CD4-positive, alpha-beta memory T cell (primary cell): ENCODE measurements at places on chromosomes 7 and 10. TPM values are rescaled to one million over a fixed set of nuclear protein-coding genes. Genes with fewer than 3 reads are reported as not detected.

GRCh38 chr10:58513188-58514110 lies 777 bp downstream of the BICC1 start:
- DNase-seq, result no peak

DNA sequence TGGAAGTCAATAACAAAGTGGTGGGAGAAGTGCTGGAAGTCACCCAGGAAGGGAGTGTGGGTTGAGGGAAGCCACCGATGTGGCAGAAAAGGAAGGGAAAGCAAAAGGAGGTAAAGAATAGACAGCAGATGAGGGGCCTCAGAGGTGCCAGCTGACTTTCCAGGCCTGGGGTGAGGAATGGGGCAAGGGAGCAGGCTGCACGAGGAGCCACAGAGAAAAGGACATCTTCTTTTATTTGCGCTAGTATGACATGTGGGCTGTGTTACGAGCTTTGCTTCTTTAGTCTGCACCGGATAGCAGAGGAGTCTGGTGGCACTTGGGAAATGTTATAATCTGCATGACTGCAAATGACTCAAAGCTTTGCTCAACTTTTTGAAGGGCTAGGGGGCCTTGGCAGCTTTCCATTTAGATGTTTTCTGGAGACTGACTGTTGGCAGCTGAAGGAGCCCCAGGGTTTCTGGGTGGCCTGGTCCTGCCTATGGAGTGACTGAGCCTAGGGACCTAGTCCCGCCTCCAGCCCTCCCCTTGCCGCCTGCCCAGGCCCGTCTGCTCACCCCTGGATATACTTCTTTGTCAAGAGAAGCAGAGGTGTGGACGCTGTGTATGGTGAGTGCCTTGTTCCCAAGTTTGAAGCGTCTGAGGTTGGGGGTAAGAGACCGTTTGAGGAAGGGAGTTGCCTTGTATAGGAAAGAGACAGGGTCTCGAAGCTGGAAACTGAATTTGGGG lies 5.1 kb downstream of the PRXL2A start:
- no peak for DNase-seq

GRCh38 chr7:50696810-50697582 lies 85.7 kb downstream of the GRB10 start:
- DNase-seq, result peak; percentile 19

DNA sequence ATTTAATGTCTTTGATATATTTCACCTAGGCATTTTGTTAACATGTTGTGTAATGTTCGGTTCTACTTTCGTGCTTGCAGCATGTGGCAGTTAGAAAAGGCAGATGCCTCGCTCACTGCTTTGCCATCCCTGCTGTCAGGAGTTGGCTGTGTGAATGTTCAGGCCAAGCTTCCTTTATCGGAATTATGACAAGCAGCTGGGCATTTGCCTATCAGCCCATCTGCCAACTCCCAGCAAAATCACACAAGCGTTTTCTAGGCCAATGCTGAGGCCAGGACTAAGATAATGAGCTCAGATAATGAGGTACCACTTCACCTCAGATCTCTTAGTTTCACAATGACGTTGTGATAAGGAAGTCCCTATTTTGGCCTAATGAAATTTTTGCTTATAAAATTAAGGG lies 212.7 kb upstream of the FAM3C start:
- DNase-seq, result no peak

- no peak for DNase-seq
Observed at GRCh38 chr7:102089175-102090098, 197.2 kb upstream of the SH2B2 start.

DNA sequence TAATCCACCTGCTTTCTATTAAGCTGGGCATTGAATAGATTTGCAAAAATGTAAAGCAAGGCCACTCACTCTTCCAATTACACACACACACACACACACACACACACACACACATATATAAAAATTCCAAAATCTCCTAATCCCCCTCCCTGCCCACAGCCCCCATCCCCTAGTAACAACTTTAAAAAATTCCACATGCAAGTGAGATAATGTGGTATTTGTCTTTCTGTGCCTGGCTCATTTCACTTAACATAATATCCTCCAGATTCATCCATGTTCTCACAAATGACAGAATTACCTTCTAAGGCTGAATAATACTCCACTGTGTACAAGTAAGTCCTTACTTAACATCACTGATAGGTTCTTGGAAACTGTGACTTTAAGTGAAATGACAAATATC lies 24.2 kb downstream of the SH2D4B start:
- DNase-seq, result no peak

- DNase-seq, result no peak
Observed at GRCh38 chr10:99742254-99742653, 10.2 kb downstream of the CUTC start.

DNA sequence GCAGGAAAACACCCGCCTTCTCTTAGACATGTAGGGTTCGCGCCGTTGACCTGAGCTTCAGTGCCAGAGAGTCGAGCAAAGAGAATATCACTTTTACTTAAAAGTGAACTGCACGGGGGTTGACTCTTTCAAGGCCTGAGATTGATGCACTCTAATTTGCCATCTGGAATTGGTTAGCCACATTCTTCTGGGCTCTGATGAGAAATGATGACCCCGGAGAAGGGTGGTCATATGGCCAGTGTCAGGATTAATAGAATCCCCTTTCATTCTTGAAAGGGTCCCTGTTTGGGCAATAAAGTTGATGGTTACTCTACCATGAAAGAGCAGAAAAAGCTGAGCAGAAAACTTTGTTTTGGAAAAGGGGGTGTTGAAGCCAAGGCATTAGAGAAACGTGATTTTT lies 31.2 kb downstream of the GRK5 start:
- DNase-seq, result no peak

DNA sequence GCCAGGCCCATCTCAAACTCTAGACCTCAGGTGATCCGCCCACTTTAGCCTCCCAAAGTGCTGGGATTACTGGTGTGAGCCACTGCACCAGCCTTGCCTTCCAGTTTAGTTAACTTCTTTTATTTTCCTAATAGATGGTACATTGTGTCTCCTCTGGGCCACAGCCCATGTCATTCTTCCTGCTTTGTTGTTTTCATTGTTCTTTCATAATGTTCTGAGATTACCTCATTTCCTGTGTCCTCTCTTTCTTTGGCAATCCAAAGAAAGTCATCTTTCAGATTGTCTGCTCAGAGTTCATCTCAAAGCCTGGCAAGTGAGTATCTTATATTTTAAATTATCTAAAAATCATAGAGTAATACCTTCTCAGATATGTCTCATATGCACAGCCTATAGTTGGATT lies at the start of gene OLAH:
Gene OLAH (plus strand): TSS at position 270 of the 400 bp plus-strand sequence. CDS start 3,346 bp downstream, outside the sequence.
- no peak for DNase-seq

DNA sequence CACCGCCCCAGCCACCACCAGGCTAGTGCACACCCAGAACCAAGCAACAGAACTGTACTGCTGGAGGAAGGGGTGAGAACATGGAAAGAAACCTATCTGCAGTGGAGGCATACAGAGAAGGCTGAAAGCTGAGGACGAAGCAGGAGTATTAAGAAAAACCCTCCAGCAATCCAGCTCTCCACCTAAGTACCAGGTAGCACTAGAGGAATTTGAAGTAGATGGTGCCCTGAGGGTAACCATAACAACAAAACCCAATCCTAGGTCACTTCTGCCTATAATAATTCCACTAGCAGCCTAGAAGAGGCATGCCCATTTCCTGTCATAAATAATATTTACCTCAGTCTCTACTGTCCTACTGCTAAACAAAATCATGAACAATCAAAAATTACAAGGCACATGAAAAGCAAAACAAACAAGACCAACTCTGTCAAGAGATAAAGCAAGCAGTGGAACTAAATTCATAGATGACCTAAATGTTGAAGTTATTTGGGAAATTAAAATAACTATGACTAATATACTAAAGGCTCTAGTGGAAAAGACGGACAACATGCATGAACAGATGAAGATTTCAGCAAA lies 51.1 kb downstream of the HYCC1 start:
- DNase-seq, result no peak

DNA sequence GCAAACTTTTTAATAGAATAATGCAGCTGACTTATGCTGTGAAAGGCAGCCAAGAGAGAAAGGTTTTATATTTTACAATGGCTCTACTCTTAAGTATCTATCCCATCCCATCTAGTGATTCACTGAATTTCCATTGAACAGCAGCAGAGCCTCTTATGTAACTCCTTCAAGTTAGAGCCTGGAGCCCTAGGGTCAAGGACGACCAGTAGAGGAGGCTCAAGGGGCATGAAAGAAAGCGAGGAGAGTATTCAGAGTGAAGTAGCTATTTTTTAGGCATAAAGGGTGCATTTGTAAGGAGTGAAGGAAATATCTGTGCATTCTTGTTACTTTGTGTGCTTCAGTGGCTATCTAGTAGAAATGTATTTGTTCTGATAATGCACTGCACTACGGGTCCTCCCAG lies 180.2 kb upstream of the TPK1 start:
- DNase-seq, result no peak

GRCh38 chr7:129948877-129949291 lies 3.9 kb downstream of the UBE2H start:
- peak; percentile 81 for DNase-seq

DNA sequence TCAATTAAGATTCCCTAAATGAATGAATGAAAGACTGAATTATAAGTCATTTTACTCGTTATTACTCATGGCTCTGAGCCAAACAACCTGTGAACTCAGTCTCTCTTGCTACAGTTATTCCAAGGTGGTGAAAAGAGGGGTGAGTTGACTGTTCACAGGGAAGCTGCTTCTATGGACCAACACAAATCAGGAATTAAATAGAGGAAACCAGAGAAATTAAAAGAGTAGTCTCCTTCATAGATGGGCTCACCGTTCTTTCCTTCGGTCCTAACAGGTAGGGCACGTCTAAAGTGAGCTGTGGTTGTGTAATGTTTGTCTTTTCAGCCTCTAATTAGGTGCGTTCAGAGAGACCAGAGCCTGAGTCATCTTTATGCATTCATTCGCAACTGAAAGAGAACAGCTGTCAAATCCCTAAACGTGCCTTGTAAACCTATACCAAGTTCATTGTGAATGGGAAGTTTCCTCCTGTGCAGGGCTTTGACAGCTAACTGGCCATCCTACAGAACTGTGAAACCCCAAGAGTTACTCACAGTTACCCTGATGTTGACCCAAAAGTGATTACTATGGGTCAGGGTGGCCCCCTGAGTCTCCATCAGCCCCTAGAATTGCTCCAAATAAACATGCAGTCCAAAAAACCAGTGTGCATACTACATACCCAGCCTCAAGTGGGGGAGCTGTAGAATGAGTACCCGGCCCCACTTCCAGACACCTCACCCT lies 18.2 kb upstream of the C10orf53 start:
- no peak for DNase-seq

DNA sequence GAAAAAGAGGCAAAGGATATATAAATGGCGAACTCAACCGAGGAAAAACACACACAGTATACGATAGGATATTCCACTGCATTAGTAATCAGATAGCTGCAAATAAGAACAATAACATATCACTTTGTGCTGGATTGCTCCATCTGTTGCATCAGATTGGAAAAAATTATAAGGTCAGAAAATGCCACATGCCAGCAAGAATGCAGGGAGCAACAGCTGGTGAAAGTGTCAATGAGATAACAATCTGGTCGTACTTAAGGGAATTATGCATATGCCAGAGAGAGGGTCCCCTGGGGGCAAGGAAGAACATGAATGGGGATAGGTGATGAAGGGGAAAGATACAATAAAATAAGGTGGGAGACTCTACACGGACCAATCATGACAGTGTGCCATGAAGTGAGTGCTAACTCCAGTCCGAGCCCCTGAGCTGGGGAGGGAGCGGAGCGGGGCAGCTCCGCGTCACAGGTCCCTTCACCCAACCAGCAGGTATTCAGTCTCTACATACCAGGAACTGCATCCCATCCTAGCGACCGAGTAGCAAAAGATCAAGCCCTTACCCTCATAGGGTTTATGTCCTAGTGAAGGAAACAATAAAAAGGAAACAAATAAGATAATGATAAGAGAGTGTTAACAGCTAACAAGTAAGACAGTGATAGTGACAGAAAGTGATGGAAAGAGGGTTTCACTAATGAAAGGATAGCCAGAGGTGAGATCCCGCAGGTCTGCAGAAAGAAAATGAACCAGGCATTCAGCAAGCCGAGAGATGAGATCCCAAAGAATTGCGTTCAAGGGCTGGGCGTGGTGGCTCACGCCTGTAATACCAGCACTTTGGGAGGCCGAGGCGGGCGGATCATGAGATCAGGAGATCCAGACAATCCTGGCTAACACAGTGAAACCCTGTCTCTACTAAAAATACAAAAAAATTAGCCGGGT lies 9.4 kb downstream of the MPP7 start:
- no peak for DNase-seq

DNA sequence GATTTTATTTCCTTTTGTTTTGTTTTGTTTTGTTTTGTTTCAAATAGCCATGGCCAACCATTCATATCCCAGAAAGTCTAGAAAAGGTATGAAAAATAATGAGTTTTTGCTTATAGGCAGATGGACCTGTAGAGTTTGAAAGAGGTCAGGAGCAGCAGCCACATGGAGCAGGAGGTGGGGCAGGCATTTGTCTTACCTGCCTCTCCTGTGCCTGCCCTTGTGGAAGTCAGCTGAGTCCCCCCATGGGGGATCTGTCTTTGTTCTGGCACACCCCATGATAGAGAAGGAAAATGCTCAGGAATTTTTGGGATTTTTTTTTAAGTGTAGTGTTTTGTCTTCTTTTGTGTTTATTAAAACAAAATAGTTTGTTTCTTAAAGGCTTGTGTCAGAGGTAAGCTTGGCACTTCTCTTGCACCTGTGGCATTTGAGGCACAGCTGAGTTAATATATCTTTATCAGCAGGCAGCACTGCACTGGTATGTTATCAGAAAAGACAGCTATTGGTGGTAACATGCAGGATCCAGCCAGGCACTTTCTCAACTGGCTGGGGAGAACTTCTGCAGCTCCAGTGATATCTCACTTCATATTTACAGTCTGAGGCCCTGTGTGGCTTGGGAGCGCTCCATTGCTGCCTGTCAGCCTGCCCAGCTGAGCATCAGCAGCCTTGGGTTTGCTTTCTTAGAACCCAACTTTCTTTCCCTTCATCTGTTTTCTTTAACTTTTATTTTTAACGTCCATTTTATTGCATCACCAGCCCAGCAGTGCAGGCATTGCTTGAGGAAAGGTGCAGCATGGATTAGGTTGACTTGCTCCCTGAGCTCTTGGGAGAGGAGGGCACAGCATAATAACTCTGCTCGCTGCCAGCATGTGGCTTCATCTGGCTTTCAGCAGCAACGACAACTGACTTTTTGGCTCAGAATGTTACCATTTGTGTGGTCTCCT lies 44.4 kb downstream of the LRRC4 start:
- no peak for DNase-seq

The ATP5MK gene
- 477 TPM for polyA plus RNA-seq

The DNAH11 gene
- not detected for polyA plus RNA-seq

The ERVW-1 gene
- not detected for polyA plus RNA-seq

The DEPP1 gene
- polyA plus RNA-seq, result not detected

The SORBS1 gene
- 0.75 TPM for polyA plus RNA-seq

The CDH23 gene
- 1.8 TPM for polyA plus RNA-seq
